Fibroblast of the aortic adventitia (primary cell): ENCODE measurements at places on chromosomes 4 and X.

DNA sequence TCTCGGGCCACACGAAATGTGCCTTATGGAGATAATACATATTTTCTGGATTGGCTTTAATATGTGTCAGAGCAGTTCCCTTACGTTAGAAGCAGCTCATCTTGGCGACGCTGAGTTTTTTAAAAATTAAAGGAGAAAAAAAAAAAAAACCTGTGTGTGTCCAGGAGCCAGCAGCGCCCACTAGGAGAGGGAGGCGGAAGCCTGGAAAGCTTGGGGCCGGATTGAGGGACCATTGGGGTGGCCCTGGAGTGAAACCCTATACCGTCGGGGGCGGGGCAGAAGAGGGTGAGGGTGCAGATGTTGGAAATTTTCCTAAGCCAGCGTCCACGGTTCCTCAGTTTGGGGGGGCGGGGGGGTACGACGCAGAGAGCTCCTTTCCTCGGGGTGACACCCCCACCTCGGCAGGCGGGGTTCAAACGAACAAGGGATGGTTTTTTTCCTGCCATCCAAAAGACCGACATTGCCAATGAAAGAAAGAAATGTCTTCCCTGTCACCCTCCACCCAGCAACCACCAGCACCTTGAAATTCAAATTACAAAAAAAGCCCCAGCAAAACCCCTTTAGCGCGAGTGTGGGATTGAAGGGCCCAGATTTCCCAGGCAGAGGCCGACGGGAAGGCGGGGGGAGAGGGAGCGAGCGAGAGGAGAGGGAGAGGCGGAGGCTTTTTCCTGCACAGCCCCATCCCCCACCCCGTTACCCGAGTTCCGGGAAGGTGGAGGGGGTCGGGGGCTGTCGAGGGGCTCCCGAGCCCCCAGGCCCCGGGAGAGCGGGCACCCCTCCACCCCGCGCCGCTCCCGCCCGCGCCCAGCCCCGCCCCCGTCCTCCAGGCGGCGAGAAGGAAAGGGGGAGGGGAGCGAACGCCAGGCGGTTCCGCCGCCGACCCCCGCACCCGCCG is 859 bp downstream of the SMARCA1 start:
- peak; percentile 52 for DNase-seq

GRCh38 chr4:182074810-182075209 is 168.4 kb upstream of the TENM3 start:
- peak; percentile 4 for DNase-seq

DNA sequence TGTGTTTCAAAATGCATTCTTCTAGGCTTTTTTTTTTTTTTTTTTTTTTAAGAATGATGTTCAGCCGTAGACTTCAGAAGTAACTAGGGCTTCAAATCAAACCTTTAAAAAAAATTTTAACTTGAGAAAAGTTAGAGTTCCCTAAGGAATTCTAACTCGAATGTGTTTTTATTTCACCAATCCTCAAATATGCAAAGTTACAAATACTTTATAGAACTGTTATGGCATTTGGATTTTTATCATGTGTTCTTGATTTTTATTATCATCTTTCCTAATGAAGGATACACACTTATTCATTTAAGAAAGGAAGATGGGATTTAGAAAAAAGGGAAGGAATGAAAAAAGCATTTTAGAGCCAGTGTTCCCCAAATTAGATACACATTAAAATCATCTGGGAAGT is 200.6 kb upstream of the LDB2 start:
- DNase-seq: no peak

DNA sequence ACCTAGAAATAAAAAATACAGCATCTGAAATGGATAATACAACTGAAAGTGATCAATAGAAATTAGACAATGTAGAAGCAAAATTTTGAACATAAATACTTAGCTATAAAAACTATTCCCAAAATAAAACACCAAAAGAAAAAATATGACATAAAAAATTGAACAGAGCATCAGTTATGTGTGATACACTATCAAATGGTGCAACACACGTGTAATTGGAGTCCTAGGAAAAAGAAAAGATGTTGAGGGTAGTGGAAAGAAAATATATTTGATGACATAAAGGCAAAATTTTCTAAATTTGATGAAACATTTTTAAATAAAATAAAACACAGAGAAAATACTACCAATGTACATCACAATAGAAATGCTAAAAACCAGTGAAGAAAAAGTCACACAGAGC is 63.1 kb downstream of the NPY2R start:
- peak; percentile 0 for DNase-seq

DNA sequence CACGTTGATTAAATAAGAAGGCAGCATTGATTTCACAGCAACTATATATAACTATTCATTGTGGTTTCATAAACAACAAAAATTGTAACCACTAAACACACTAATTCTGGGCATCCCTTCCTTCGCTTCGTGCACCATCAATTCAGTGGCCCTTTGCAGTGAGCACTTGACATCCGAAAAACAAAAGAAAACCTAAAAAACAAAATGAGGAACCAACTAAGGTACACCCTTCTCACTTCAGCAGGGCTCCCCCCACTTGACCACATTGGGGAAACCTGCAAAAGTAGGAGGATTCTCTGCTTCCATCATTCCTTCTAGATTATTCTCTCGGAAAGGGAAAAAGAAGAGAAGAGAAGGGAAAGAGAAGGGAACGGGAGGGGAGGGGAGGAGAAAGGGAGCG is 28.3 kb downstream of the NBDY start:
- no peak for DNase-seq

GRCh38 chr4:186757696-186758355 is 34.2 kb upstream of the FAT1 start:
- DNase-seq: no peak

GRCh38 chr4:133929531-133930239 is 271.9 kb downstream of the PABPC4L start:
- no peak for DNase-seq

DNA sequence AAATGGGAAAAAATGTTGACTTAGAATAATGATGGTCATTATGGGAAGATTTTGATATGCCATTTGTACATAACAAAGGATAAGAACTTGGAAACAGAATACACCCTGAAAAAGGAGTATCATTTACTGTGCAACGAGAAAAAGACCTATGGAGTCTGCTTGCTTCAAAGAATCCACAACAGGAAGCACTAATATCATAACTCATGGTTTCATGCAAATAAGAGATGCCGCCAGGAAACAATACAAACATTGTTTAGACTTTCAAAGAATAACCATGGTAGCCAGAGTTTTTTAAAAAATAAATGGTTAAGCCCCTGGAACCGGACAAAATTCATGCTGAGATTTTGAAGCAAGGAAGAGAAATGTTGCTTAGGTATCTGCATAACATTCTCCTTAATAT is 139.9 kb upstream of the ETNPPL start:
- no peak for DNase-seq

DNA sequence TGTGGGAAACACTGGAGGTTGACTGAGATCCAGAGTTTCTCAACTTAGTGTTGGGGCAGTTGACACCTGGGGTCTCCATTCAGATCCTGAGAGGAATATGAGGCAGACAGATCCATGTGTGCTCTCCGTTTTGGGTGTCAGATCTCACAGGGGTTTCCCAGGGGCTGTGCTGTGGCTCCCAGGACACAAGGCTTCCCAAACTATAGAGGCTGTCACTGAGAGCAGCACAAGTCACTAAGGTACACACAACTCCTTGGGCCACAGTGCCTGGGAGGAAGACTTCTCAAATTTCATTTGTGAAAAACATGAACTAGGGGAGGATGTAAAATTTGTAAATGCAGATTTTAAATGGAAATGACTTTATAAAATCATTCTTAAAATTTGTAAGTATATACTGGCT is 363.6 kb downstream of the FBXO8 start:
- DNase-seq: no peak

GRCh38 chr4:77174426-77174825 is 17.4 kb downstream of the CCNG2 start:
- DNase-seq: no peak

- DNase-seq: peak; percentile 61
Measured at GRCh38 chr4:158786121-158786601, 17.3 kb downstream of the FNIP2 start.

DNA sequence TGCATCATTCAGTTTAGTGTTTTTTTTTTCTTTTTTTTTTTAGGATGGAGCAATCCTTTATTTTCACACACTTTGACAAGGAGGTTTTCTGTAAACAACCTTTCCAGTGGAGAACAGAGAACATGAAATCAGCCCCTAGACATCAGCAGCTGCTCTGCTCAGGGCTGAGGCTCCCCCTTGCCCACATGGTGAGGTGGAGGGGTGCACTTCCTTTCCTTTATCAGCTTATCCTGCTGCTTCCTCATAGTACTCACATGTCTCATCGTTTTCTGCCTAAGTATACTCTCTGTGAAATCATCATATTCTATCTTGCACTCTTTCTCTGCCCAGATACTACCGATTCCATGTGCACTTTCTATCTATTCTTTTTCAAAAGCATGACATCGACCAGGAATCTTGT is 47.6 kb upstream of the PRSS12 start:
- no peak for DNase-seq

DNA sequence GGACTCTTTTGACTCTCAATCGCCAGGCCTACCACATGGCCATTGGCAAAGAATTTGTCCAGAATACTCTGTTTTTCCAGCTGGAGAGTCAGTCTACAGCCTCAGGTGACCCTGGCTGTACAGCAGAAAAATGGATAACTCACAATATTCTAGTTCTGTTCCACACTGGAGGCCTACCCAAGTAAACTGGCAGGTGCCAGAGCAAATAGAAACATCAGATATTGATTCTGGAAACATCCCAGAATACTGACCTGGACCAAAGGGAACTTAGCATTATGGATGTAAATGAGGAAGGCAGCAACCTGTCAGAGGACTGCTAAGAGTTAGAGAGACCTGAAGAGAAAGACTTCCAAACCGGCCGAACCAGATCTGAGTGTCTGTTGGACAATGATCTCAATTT is 147.9 kb upstream of the SMAD1 start:
- no peak for DNase-seq

DNA sequence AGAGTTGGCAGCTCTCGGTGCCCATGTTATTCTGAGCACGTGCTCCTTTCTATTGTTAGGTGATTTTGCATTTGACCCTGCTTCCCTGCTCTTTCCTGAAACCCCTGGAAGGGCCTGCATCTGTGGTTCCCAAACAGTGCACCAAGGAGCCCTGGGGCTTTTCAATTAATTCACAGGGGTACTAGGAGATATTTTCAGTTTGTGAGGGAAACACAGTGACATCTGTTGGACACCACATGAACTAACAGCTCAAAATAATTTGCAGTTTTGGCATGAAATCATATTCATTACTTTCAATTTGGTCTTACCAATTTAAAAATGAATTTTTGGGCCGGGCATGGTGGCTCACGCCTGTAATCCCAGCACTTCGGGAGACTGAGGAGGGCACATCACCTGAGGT is 156.6 kb downstream of the GATB start:
- peak; percentile 47 for DNase-seq

GRCh38 chrX:809081-809480 is 178.5 kb downstream of the SHOX start:
- DNase-seq: no peak

GRCh38 chr4:166165829-166166420 is 292.9 kb downstream of the TLL1 start:
- DNase-seq: peak; percentile 90

- DNase-seq: no peak
Measured at GRCh38 chr4:153197301-153197700, 6.9 kb upstream of the TRIM2 start.

GRCh38 chr4:128553686-128554515 is 255.6 kb upstream of the JADE1 start:
- no peak for DNase-seq

- DNase-seq: no peak
Measured at GRCh38 chrX:136541294-136541693, 9.3 kb downstream of the VGLL1 start.

DNA sequence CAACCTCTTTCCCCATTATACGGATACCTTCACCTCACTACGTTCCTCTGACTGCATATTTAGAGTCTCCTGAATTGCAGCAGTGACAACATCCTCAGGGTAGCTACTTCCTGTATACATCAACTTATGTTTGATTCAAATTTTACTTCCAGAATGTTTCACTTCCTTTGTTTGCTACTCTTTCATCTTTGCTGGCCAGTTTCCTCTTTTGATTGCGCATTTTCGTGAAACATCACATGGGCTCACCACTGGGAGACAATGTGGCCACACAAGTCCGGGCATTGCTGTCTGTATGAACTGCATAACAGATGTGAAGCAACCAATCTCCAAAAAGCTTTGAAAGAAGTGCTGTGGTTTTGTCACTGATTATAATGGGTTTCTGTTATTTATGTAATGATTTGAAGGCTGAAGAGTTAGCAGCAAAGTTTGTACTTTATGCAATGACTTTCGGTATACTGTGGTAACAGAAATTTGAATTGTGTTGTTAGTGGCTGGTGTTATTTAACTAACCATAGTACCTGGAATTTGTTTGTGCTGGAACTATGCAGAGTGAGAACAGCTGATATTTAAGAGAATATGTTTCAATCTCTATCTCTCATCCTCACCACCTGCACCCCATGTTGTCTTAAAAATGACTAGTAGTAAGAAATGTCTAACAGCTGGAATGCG is 7.4 kb downstream of the SNCA start:
- DNase-seq: no peak

GRCh38 chr4:126890994-126891393 is 741.8 kb upstream of the INTU start:
- DNase-seq: peak; percentile 16

DNA sequence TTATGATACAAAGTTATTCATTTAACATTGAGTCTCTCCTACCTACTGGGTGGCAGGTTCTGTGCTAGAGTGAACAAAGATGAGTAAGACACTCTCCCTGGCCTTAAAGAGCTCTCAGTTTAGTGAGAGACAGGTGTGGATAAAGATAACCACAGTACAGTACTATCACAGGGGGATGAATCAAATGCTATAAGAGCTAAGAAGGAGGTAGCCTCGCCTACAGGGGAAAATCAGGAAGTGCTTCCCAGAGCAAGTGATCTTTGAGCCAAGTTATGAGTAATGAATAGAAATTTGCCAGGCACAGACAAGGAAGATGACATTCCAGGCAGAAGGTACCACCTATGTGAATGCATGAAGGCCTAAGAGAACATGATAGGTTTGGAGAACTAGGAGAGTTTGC is 3.4 kb upstream of the IGBP1 start:
- DNase-seq: peak; percentile 2

GRCh38 chr4:176788971-176789370 is 3.8 kb downstream of the VEGFC start:
- DNase-seq: no peak

GRCh38 chr4:88737307-88737941 is 39.8 kb upstream of the NAP1L5 start:
- DNase-seq: peak; percentile 29

DNA sequence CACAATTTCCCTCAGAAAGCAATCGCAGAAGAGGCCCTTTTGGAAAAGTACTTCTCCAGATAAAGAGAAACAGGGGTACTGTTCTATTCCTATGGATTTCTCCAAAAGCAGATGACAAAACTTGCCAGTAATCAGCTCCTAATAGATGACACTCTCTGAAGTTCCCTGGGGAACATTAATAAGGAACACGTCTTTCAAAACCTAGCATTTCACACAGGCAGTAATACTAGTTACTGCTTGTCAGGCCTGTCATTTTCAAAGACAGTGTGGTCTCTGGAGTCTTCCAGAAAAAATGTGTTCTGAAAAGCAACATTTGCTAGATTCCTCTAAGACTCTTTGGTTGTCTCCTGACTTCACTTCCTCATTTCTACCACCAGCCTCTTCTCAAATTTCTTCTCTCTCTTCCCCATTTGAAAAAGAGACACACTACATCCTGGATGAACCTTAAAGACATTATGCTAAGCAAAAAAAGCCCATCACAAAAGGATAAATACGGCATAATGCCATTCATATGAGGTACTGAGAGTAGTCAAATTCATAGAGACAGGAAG is 47.3 kb downstream of the CHRDL1 start:
- DNase-seq: no peak

- DNase-seq: no peak
Measured at GRCh38 chr4:56220261-56220660, 167.0 kb downstream of the AASDH start.
